ENCODE measurements at places on chromosomes 11 and 22.
A peak's percentile ranks its signal among the peaks of the same experiment; 100 is the strongest.

DNA sequence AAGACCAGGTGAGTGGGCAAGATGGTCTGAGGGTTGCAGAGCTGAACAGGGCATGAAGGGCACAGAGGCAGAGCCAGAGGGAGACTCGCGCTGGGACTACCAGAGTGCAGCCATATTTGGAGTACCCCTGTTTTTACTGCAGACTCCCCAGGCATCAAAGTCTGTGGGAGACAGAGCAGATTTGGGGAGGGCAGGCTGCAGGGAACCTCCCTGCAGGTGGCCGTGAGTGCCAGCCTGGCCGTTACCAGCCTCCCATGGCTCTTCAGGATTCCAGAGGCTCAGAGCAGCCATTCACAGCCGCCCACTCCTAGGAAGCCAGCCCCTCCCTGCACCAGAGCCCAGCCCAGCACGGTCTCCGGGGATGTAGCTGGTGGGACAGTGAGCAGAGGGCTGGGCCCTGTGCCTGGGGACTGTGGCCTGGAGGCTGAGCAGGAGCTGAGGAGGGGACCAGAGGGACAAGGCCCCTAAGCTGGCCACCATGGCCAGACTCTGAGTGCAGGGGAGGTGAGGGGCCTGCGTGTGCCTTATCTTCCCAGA is at the start of gene SEPTIN3:
Gene SEPTIN3 (plus strand): TSS at position 334 of the 537 bp plus-strand sequence. CDS start 2,050 bp downstream, outside the sequence.
- no peak for DNase-seq

- DNase-seq: no peak
These were observed 705 bp upstream of the CAPN1 start for GRCh38 chr11:65180877-65181568.

- no peak for DNase-seq
These were observed 390.3 kb downstream of the SHANK2 start for GRCh38 chr11:70862093-70862492.

DNA sequence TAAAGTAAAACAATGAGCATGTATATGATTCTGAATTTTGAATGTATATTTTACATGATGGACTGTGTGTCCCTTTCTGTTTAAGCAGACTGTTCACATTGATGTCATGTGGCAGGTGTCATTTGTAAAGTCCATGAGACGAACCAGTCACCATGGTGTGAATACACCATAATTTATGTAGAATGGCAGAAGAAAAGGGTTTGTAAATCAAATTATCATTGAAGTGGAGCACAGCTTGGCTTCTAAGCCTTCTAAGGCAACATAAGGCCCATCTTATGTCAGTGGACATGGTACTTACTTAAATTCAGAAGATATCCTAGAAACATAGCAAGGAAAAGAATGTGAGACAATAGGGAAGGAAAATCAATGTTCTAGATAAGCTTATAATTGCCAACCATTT is 4.4 kb downstream of the MAP6 start:
- no peak for DNase-seq

- DNase-seq: peak; percentile 58
These were observed 79.6 kb downstream of the ME3 start for GRCh38 chr11:86592659-86593451.

- no peak for DNase-seq
These were observed 1.9 kb downstream of the ZNF74 start for GRCh38 chr22:20395907-20396287.

GRCh38 chr11:1121813-1122663 is 35.7 kb upstream of the MUC5AC start:
- no peak for DNase-seq

- DNase-seq: peak; percentile 95
These were observed 119.7 kb downstream of the ETS1 start for GRCh38 chr11:128467610-128468041.

- no peak for DNase-seq
These were observed 25.7 kb downstream of the KCNQ1 start for GRCh38 chr11:2470495-2470894.

- DNase-seq: no peak
These were observed 107.3 kb downstream of the ETS1 start for GRCh38 chr11:128480066-128480465.

GRCh38 chr22:43434928-43435311 is 23.1 kb downstream of the MPPED1 start:
- no peak for DNase-seq

GRCh38 chr11:830295-831117 is 2.2 kb upstream of the CD151 start:
- no peak for DNase-seq

DNA sequence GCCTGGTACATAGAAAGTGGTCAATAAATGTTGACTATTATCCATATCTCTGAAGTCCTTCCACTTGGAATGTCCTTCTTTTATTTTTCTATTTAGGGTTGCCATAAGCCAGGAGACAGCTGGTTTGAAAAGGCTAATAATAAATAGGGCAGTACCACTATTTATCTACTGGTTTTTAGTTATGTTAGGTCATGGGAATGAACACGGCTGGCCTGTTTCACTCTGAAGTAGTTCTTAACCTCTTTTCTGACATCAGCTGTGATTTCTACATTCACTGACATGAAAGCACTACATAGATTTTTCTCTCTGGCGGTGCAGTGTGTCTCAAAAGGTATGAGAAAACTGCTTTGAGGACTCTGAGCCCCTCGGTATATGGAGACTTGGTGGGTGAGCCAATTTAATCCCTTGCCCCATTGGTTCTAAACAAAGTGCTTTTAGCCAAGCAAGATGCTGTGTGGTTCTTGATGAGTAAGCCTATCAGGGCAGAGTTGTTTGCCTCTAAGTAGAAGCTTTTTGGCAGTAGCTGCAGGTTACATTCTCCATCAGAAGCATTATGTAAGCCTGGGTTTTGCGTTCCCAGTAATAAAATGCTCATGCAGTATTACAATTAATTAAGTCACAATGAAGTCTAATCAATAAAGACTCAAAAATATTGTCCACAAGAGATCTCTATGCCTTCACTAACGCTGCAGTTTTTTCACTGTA is 48.7 kb upstream of the APOA1 start:
- DNase-seq: peak; percentile 58

GRCh38 chr22:48662476-48663135 is 1165.1 kb downstream of the BRD1 start:
- DNase-seq: no peak

DNA sequence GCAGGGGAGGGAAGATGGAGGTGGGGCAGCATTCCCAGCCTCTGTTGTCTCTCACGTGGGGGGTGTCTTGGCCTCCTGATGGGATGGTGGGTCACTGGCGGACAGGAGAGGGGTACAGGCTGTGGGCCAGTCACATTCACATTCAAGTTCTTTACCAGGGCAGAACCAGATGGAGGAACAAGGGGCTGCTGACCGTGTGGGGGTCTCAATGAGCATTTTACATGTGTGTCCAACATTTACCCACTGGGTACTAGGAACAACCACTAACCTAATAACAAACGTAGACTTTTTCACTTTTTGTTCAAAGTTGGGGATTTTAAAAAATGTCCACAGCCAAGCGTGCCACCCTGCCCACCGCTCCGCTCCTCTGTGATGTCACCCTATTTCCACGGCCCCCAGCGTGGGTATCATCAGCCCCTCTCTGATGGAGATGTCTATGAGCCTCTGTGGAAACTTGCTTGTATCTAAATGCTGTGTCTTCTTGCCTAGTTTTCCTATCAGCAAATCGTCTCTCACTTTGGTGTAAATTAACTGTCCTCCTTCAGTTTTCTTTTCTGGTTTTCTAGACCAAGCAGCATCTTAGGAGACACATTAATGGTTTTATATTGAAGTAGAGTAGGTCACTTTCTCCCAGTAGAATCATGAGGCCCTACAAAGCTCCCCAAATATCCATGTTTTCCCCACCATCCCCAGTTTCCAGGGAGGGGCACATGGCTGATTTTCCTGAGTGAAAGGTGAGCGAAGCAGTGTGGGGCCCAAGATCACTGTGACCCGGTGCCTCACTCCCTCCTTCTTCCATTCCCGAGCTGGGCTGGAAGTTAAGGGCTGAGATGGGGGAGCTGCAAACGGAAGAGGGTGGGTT is 936.7 kb downstream of the BRD1 start:
- no peak for DNase-seq

DNA sequence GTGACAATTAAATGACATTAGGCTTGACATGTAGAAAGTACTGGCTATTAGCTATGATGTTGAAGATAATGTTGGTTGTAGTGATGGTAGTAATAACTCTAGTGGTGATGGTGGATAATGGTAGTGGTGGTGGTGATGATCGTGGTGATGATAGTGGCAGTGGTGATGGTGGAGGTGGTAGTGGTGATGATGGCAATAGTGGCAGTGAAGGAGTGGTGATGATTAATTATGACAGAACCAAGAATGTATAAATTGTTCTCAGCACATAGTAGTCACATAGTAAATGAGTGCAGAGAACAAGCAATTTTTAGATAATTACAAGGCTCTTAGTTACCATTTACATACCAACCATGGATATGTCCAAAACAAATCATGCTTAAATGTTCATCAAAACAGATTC is 5.3 kb upstream of the CD44 start:
- no peak for DNase-seq

DNA sequence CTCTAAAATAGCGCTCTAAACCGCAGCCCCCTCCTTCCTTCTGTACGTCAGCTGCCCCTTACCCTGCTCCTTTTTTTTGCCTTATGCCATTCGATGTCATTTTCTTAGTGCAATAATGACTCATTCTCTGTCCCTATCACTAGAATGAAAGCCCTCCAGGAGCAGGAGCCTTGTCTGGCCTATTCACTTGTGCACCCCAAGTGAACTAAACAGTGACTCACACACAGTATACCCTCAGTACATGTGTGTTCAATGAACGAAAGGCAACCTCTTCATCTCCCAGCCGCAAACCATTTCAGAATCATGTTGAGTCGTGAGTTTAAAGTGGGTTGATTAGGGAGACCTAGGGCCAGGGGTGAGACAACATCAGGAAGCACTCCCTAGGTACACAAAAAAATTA is 50.7 kb upstream of the SPATA19 start:
- DNase-seq: no peak

- peak; percentile 85 for DNase-seq
These were observed 125.8 kb downstream of the MICAL2 start for GRCh38 chr11:12235947-12236743.

- DNase-seq: peak; percentile 77
These were observed at the start of gene TRABD for GRCh38 chr22:50185375-50186087. TSS of gene TRABD (plus strand) at chr22:50185913. CDS start at chr22:50193061, 7,148 bp downstream.

DNA sequence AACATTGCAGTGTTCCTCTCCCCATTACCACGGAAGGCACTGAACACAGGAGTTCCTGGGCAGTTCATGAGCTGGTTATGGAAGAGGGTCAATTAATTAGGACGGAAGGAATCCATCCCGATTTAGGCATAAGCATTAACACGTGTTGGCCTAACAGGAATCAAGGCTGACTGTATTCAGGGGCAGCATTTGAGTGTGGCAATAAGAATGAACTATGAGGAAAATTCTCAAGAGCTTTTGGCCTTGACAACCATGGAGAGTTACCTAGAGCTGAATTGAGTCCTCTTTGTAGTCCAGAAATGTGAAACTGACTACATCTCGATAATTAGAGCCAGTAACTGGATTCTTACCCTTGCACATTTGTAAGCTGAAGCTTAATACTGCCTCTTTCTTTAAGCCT is 82.4 kb upstream of the CRTAM start:
- no peak for DNase-seq

Data from stromal cell of bone marrow (primary cell).